ENCODE measurements at places on chromosomes 12 and 14.

- DNase-seq, result no peak
Measured at GRCh38 chr12:49974677-49975317, 2.0 kb downstream of the AQP6 start.

- no peak for DNase-seq
Measured at GRCh38 chr14:51219473-51220448, 20.3 kb upstream of the TMX1 start.

GRCh38 chr12:19074700-19075099 lies 54.8 kb upstream of the PLEKHA5 start:
- DNase-seq, result no peak

DNA sequence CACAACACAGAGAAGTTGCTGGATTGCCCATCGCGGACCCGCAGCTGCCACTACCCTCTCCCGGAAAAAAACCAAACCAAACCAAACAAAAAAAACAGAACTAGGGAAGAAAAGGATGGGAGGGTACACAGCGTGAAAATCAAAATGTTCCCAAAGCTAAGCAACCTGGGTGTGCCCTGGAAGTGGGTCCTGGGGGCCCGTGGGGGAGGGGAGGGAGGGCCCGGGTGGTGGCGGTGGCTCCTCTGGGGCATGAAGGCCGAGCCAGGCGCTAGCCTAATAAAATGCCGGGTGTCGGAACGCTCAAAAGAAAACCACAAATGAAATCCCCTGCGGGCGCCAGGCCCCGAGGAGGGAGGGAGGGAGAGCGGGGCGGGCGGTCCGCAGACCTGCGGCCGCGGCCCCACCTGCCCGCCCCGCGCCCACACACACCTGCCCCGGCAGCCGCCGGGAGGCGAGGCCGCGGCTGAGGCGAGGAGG lies 787 bp downstream of the HECTD4 start:
- DNase-seq, result no peak

- no peak for DNase-seq
Measured at GRCh38 chr14:68451696-68452373, 341.0 kb downstream of the ZFP36L1 start.

Measured in activated CD8-positive, alpha-beta memory T cell treated with anti-CD3 and anti-CD28 coated beads for 1 hour (primary cell).